Activated T-cell treated with anti-CD3 and anti-CD28 coated beads for 24 hours (primary cell): ENCODE measurements at places on chromosomes 4 and X.
A peak's percentile ranks its signal among the peaks of the same experiment; 100 is the strongest.

- no peak for DNase-seq
These were observed 151.6 kb downstream of the PALLD start for GRCh38 chr4:168648494-168648893.

- no peak for DNase-seq
These were observed 12.1 kb downstream of the HEPH start for GRCh38 chrX:66176134-66176533.

GRCh38 chr4:100690812-100691211, 173.0 kb upstream of the EMCN start:
- DNase-seq, result no peak

- no peak for DNase-seq
These were observed 21.0 kb downstream of the MSN start for GRCh38 chrX:65688403-65688871.

DNA sequence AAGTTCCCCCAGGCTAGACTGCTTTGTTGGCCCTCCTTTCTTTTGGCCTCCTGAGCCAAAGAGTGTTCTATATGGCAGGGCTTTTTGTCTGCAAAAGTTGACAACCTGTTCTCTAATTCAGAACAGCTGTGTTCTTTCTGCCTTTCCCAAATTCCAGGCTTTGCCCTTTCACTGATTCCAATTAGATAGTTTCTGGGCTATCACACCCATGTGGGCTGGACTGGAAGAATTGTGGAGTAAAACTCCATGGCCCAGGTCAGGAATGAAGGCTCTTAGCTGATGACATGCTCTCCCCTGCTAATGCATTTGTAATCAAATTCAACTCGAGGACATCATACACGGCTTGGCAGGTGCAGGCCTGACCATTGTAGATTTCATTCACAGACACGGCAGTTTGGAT, 19.4 kb downstream of the BMP3 start:
- no peak for DNase-seq

DNA sequence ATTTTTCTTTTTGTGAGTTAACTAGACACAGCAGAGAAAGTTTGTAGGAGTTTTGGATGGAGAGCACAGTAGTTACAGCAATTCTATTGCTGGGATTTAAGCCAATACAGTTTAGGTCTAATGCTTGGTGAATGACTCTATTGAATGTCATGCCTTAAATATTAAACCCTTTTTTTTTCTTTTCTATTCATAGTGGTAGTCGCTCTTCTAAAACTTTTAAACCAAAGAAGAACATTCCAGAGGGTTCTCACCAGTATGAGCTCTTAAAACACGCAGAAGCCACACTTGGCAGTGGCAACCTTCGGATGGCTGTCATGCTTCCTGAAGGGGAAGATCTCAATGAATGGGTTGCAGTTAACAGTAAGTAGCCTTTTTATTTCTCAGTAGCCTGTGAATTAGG, 34.8 kb upstream of the DCK start:
- DNase-seq, result no peak

- DNase-seq, result no peak
These were observed 7.9 kb downstream of the C4orf17 start for GRCh38 chr4:99518601-99519295.

- DNase-seq, result no peak
These were observed 58.0 kb upstream of the CHRDL1 start for GRCh38 chrX:110853610-110854009.

GRCh38 chr4:165293927-165294649, 33.4 kb upstream of the MSMO1 start:
- DNase-seq, result no peak

DNA sequence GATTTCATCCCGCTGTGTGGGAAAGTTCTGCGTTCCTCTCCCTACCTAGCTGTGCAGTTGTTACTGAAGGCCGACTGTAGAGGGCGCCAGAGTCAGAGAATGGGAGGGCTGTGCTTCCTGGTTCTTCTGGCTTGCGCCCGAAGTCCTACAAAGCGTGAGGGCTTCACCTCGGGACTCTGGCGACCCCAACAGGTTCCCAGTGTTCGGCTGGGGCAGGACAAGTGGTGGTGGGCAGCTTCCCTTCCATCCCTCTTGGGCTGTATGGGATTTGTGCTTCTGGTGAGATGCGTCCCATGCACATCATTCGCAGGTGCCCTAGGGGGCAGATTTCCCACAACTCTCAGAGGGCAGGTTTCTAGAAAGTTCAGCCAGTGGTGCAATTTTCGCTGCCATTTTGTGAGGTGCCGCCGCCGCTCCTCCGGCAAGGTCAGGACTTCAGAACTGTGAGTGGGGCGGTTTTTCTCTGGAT, 27.3 kb downstream of the CT45A1 start:
- DNase-seq, result peak; percentile 19

GRCh38 chr4:74969507-74970474, 36.9 kb downstream of the PARM1 start:
- DNase-seq, result no peak

DNA sequence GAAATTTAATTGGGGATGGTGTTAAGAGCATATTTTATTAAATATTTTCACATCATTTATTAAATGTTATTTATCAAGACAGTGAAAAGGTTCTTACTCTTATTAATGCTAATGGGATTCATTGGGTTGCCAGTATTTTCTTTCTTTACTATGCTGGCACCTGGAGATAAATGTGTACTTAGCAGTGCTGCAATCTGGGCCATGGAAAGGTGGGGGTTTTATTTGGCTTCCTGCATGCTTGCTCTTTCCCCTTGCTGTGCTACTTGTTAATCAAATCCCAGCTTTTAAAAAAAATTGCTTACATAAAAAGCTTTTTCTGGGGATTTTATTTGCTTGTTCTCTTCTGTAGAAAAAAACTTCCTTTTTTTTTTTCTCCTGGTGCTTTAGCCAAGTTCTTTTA, 48.3 kb downstream of the ZAR1 start:
- no peak for DNase-seq

GRCh38 chr4:110139815-110140214, 58.6 kb downstream of the ELOVL6 start:
- DNase-seq, result no peak

DNA sequence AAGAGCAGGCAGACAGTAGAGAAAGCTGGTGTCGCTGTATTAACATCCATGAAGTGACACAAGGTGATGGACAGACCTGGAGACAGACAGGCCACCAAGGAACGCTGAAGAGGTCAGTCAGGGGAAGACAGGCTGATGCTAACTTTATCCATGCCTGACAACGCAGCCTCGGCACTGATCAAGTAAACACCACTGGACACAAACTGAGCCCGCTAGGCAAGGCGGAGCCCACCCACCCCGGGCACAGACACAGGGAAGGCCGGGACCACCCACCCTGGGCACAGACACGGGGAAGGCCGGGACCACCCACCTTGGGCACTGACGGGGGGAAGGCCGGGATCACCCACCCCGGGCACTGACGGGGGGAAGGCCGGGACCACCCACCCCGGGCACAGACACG, 18.8 kb downstream of the PPP2R3B start:
- no peak for DNase-seq

- DNase-seq, result no peak
These were observed 72.3 kb downstream of the PRKG2 start for GRCh38 chr4:81142744-81143143.

- no peak for DNase-seq
These were observed 1.4 kb upstream of the UGT2B4 start for GRCh38 chr4:69497076-69497475.

GRCh38 chrX:24961809-24962208, 54.0 kb downstream of the ARX start:
- DNase-seq, result no peak

DNA sequence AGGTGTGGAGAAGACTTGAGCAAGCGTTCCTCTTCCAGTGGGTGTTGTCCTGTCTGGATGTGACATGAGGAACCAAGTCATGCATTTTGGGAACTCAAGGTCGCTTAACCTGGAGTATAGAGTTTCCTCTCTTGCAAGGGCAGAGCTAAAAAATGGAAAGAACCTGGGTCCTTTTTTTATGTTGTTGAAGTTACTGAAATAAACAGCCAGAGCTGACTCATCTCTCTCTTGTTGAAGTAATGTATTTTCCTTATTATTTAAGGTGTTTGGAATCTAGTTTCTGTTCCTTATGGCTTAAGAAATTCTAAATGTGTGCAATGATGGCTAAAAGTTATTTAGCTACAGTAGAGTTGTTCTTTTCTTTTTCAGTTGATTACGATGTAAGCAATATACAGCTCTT, 314.5 kb downstream of the CAMK2D start:
- no peak for DNase-seq

DNA sequence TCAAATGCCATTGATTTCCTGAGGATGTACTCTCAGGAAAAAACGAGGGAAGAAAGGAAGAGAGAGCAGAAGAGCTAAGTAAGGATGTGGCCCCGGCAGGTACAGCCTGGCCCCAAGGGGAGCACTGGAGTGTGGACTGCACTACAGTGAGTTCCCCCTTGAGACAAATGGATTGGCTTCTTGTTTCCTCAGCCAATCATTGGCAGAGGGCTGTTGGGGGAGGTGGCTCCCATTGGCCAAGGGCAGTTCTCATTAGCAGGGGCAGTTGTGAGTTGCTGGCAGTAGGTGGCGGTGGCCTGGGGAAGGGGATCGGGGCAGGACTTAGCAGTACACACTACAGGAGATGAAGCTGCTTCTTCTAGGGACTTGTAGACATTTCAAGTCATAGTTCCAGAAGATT, 24.1 kb upstream of the OCIAD2 start:
- no peak for DNase-seq

DNA sequence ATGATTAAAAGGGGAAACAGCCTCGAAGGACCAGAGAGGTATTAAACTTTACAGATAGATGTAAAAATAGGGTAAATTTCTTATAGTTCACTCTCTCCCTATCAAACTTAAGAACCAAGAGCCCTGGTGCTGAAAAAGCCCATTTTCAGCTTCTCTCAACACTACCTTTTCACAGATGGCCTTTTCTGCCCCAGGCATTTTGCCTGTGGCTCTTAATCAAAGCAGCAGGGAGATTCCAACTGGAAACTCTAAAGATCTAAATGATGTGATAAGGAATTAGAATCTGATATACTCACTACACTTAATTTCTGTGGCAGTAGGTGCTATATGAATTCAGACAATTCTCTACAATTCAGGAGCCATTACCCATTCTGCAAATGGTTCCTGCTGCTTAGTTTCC, 60.0 kb downstream of the AMMECR1 start:
- DNase-seq, result no peak

GRCh38 chr4:147076179-147076578, 130.5 kb upstream of the TTC29 start:
- no peak for DNase-seq
